ENCODE measurements at places on chromosomes 1 and 21.

- no peak for DNase-seq
These were observed 18.4 kb downstream of the LORICRIN start for GRCh38 chr1:153277852-153278251.

DNA sequence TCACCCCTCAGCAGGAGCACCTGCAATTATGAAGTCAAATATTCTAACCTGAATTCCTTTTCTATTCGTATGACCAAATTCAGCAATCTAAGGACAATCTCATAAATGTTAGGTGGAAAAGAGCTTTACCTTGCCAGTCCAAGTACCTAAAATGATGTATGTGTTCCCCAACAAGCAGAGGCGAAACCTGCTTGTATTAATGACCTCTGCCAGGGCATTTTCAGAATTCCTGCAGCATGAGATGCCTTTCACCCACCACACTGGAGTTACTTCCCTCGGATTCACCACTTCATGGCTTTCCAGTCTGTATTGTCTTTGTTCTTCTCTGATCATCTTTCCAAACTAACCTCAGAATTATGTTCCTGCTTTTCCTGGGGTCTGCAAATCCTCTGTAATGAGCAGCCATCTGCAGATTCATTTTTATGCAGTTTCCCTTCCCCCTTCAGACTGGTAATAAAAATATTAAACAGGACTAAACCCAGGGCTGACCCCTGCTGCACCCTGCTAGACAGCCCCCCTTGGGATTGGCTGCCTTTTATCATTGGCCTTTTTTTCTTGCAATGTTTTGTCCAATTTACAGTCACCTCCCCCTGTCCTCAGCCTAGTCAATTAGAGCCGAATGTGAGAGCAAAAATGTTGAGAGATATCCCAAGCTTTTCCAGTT is 26.6 kb upstream of the CASQ2 start:
- no peak for DNase-seq

DNA sequence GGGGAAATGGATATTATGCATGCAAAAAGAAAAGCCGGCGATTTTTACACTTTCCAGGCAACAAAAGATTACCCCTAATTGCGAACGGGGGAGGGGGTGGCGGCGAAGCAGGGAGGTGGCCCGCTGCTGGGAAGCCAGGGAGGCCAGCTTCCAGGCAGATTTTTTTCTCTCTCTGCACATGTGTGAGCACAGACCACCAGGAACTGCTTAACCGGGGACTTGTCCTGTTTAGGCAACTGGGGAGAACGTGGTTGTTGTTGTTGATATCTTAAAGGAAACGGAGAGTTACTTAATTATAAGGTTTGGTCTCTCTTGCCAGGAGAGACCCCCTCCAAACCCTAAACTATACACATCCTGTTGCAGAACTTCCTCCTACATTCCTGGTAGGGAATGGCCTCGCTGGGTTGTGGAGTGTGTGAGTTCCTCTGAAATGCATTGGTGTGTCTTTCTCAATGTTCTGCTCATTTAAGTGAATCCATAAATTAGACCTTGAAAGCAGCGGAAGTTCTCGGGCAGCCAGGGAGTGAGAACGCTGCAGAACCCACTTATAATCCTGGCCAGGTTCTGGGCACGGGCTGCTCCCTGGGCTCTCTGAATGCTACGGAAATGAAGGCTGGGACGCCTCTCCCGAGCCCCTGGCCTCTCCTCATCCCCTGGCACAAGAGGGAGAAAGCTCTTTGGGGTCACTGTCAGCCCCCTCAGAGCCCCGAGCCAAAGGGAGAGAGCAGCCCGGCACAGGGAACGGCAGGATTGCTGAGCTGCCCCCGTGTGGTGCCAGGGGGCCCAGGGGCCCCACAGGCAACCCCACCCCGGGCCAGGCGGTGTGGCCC is 250.0 kb downstream of the FOXD2 start:
- no peak for DNase-seq

GRCh38 chr1:78620666-78621065 is 418 bp downstream of the IFI44L start:
- no peak for DNase-seq

GRCh38 chr21:33207449-33208149 is 22.1 kb upstream of the IFNAR2 start:
- no peak for DNase-seq

DNA sequence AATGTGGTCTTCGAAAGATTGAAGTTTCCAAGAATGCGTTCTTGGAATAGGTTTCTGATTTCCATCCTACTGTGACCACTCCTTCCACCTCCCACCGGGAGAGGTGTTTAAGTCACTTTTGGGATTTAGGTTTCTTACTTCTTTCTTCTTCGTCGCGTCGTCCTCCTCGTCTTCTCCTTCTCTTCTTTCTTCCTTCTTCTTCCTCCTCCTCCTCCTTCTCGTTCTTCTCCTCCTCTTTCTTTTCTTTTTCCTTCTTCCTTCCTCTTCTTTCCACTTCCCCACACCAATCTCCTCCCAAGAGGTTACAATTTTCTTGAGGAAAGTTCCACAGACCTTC is 2.1 kb downstream of the CACHD1 start:
- DNase-seq, result no peak

GRCh38 chr21:23639721-23640120 is 1967.6 kb downstream of the MRPL39 start:
- DNase-seq, result no peak

DNA sequence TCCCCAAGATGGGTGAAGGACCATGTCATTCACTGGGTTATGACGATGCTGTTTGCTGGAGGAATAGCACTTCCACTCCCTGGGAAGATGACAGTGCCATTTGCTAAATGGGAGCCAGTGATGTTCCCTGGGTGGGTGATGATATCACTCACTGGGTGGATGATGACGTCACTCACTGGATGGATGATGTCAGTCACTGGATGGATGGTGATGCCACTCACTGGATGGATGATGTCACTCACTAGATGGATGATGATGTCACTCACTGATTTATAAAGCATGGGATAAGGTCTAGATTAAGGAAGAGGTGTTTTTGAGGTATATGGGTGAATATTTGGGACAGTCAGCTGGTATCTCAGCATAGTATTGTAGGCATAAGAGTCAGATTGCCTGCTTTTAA is 457.2 kb downstream of the AJAP1 start:
- no peak for DNase-seq

DNA sequence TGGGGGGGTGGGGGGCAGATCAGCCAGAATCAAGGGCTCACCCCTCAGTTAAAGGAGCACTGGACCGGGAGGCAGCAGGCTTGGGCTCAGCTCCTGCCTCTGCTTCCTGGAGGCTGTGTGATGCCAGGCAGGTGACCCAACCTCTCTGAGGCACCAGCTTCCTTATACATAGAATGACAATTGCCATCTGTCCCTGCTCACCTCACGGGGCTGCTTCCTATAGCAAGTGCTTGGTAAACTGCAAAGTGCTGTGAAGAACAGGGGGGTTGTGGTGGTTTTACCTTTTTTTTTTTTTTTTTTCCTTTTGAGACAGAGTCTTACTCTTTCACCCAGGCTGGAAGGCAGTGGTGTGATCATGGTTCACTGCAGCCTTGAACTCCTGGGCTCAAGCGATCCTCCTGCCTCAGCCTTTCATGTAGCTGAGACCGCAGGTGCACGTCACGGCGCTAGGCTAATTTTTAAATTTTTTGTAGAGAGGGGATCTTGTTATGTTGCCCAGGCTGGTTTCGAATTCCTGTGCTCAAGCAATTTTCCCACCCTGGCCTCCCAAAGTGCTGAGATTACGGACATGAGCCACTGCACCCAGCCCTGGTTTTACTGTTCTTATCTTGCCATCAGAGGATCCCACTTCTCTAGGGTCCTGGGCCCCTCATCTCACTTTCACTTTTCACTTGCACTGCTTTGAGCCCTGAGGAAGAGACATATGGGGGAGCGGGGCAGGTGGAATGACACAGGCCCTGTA is 11.6 kb downstream of the KCNQ4 start:
- DNase-seq, result no peak

DNA sequence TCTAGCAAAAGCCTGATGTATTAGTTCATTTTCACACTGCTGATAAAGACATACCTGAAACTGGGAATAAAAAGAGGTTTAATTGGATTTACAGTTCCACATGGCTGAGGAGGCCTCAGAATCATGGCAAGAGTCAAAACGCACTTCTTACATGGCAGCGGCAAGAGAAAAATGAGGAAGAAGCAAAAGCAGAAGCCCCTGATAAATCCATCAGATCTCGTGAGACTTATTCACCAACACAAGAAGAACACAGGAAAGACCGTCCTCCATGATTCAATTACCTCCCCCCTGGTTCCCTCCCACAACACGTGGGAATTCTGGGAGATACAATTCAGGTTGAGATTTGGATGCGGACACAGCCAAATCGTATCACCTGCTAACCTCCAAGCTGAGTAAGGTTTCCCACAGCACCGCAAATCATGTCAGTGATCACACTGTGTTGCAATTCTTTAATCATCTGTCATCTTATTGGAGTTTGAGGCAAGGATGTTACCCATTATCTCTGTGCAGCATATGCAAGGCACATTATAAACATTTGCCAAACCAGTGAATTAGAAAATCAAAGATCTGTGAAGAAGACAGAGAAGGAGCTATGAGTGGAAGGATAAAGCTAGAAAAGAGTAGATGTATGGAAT is 128.5 kb downstream of the ZNF281 start:
- DNase-seq, result no peak

DNA sequence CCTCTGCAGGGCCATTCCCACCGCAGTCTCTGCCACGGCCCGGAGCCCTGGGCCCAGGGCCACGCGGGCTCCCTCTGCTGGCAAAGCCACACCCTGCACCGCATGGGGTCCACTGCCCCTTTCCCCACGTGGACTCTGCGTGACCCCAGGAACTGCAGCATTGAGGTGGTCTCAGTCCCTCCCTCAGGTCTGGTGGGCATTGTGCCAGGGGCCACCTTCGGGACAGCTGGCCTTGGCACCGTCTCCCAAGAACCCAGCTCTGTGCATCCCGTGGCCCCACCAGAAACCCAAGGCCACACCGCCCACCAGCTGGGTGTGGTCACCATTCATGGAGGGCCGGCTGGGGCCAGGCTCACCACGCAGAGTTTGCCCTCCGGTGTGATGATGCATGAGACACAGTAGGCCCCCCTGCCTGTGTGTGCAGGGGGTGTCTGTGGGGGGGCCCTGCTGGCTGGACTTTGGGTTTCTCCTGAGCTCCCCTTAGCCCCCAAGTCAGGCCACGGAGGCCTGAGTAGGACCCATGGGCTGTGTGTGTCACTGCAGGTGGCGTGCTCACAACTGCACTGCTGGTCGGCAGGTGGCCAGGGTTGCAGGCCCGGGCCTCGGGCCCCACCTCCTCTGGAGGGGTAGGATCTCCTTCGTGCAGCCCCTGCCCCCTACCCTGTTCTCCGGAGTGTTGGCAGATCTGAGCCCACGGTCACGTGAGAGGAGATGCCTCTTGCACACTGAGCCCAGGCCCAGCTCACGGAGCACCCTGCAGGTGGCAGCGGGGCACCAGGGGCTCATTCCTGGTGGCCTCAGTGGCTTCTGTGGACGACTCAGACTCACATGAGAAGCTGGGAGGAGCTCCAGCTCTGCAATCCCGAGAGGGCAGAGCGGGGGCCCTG is 5.8 kb downstream of the VWA1 start:
- DNase-seq, result peak; percentile 83

DNA sequence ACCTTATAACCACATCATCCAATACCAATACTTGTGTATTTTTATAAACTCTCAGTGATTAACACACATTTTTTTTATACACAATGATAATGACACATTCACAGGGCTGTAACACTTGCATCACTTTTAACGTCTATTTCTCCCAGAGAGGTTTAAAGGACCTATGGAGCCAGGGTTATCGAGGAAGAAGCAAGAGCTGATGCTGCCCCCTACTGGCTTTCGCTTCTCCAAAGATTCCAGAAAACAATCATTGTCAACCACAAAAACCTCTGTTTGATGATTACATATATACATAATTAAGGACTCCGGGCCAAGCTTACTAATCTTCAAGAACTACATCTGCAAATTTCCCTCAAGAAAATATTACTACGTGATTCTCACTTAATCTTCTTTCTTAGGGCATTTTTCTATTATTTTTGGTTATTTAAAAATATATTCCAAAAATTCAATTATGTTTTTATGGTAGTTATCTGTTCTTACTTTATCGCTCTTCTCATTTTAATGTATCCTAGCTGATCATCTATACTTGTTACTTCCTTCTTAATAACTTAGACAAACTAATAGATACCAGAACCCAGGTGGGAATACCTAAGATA is 214.5 kb downstream of the VAV3 start:
- peak; percentile 84 for DNase-seq

DNA sequence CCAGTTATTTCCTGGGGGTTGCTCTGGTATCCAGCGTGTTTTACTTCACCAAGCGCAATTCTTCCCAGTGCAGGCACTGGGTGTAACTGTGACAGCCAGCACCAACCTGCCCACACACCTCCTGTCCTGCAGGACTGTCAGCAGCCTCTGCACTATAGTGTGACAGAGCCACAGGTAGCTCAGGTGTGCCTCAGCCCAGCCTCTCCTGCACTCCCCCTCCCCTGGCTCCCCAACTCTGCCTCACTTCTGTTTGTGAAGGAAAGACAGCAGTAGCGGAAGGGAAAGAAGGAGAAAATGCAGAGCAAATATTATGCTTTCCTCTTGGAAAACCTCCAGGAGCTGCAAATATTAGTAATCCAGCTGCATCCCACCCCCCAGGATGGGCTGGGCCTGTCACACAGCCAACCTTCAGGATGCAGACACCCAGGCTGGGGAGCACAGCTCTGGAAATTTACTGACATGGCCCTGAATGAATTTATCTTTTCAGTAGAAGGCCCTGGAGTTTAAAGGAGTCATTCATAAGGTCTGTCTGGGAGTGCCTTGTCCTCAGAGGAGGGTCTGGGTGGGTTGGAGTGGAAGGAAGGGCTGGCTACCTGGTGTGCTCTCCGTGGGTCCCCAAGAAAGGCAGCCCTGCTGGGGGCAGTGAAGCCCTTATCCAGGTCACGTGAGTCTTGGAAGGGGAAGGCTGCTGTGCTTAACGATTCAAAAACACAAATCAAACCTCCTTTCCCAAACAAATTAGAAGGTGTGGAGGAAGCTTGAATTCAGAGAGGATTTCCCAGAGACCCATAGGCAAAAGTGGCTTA is 20.9 kb downstream of the CAPN2 start:
- DNase-seq, result peak; percentile 51

GRCh38 chr1:64934115-64934877 is 32.1 kb downstream of the JAK1 start:
- DNase-seq, result no peak

- no peak for DNase-seq
These were observed 29.6 kb upstream of the WASF2 start for GRCh38 chr1:27519331-27520258.

- no peak for DNase-seq
These were observed 17.8 kb downstream of the TMEM50A start for GRCh38 chr1:25355841-25356395.

DNA sequence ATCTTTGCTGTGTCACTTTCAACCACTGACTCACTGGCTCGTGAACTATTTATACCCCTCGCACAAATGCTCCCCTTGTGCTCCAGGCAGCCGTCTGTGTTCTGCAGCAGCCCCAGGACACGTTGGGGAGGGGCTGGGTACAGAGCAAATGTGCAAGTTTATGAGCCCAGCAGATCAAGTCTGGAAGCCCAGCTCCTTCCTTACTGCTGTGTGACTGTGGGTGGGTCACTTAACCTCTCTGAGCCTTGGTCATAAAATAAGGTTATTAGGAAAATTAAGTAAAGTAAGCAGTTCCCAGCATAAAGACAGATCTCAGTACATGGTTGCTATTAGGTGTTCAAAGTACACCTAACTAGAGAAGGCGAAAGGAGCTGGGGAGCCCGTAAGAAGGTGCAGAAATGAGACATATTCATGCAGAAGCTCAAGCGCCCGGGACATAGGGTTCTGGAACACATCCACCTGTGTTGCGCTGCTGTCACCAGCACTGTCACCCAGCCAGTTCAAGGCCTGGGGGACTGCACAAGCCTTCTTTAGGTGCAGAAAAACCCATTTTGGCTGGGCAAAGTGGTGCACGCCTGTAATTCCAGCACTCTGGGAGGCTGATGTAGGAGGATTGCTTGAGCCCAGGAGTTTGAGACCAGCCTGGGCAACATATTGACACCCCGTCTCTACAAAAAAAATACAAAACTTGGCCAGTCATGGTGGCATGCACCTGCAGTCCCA is 13.8 kb downstream of the EFHD2 start:
- no peak for DNase-seq
